ENCODE measurements at places on chromosomes 12 and 14.

DNA sequence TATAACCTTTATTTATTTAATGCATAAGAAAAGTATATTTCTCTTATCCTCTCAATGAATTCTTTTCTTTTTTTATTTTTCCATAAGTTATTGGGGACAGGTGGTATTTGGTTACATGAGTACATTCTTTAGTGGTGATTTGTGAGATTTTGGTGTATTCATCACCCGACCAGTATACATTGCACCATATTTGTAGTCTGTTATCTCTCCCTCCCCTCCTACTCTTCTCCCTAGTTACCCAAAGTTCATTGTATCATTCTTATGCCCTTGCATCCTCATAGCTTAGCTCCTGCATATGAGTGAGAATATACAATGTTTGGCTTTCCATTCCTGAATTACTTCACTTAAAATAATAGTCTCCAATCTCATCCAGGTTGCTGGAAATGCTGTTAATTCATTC, 1900.0 kb upstream of the SEL1L start:
- DNase-seq: no peak
- H3K27me3 ChIP-seq: no peaks in the 10 kb centered on the region
- no peaks in the 10 kb centered on the region for H3K4me1 ChIP-seq
- H3K27ac ChIP-seq: no peak overlapping the region
- no peaks in the 10 kb centered on the region for H3K36me3 ChIP-seq

GRCh38 chr12:75836533-75836932, 195.0 kb downstream of the PHLDA1 start:
- H3K27me3 ChIP-seq: no peaks in the 10 kb centered on the region
- no peak overlapping the region for H3K27ac ChIP-seq
- no peak overlapping the region for H3K4me3 ChIP-seq
- H3K36me3 ChIP-seq: no peaks in the 10 kb centered on the region

DNA sequence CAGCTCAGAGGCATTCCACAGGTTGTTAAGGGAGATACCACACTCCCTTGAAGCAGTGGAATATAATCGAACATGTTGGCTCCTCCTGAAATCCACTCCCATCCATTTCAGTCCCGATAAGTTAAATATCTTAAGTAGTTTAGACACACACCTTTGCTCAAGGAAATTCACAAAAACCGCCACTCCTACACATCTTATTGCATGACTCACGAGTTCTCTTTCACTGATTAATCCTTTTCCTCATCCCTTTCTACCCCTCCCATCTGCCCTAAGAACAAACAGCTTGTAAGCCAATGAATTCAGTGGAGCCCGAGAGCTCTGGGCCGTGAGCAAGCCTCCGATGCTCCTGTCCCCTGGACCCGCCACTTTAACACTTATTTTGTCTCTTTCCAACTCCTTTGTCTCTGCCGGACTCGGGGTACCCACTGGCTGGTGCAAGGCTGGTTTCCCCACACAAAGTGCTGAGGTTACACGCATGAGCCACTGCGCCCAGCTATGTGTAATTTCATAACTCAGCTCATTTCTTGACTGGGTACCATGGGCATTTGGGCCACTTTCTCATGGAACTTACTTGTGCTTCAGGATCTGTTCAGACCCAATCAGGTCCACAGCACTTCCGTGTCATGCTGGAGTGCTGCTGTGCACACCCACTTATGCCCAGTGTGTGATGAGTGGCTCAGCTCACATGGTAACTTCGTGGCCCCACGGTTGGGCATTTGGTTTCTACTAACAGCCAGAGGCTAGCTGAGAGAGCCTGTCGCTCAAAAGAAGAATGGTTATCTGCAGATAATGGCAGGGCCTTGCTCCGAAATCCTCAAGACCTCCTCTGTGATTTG, 171.8 kb upstream of the ALG10B start:
- DNase-seq: no peak
- no peak overlapping the region for H3K27ac ChIP-seq
- H3K4me3 ChIP-seq: no peak overlapping the region
- no peaks in the 10 kb centered on the region for H3K4me1 ChIP-seq

GRCh38 chr14:33026850-33027430, 88.3 kb downstream of the NPAS3 start:
- H3K27ac ChIP-seq: no peak overlapping the region
- H3K4me3 ChIP-seq: no peak overlapping the region
- no peaks in the 10 kb centered on the region for H3K4me1 ChIP-seq
- no peaks in the 10 kb centered on the region for H3K36me3 ChIP-seq
- H3K27me3 ChIP-seq: no peaks in the 10 kb centered on the region

GRCh38 chr14:96503306-96503679, 1.1 kb downstream of the PAPOLA start:
- peaks cover 3% of the 10 kb centered on the region for H3K36me3 ChIP-seq
- DNase-seq: no peak
- peak overlapping the region; percentile 98 for H3K4me3 ChIP-seq
- H3K27me3 ChIP-seq: no peaks in the 10 kb centered on the region

- peak; percentile 85 for DNase-seq
- no peaks in the 10 kb centered on the region for H3K27me3 ChIP-seq
- H3K36me3 ChIP-seq: no peaks in the 10 kb centered on the region
- H3K4me3 ChIP-seq: peak overlapping the region; percentile 68
Measured at GRCh38 chr12:122399592-122400373, 22.7 kb downstream of the CLIP1 start.

GRCh38 chr12:2336409-2336829, 283.6 kb downstream of the CACNA1C start:
- H3K4me1 ChIP-seq: no peaks in the 10 kb centered on the region
- H3K36me3 ChIP-seq: no peaks in the 10 kb centered on the region
- DNase-seq: no peak

DNA sequence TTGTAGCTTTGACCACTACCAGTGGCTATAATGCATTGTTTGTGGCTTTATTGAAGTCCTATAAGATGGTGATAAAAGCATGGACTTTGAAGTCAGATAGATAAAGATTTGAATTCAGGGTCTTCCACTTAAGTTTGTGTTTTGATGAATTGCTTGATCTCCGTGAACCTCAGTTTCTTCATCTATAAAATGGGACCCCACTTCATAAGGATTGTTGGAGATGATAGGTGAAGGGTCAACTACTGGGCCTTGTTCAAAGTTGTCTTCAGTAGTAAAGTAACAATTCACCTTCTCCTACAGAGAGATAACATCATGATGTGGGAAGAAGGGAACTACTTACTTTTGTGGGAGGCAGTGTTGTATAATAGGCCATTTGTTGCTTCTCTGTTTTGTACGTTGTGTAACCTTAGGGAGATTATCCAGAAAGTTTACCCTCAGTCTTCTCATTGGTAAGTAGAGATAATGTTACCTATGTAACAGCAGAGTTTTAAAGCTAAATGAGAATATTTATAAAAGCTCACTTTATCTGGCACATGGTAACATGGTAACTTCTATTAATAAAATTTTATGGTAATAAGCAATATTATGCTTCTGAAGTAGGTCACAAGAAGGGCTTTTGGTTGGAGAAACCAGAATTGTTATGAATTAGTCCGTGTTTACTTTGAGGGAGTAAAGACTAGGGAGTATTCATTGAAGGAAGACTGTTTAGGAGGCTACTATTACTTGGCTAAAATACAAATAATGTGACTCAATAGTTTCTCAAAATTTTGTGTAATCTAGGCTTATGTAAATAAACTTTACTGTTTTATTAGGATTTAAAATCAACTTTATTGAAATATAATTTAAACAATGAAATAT, 15.1 kb downstream of the ADIPOR2 start:
- no peak overlapping the region for H3K4me3 ChIP-seq
- peaks cover 9% of the 10 kb centered on the region for H3K36me3 ChIP-seq
- no peak overlapping the region for H3K27ac ChIP-seq
- H3K4me1 ChIP-seq: no peaks in the 10 kb centered on the region
- no peak for DNase-seq

GRCh38 chr12:95198914-95199313, 18.4 kb downstream of the FGD6 start:
- no peak for DNase-seq
- no peaks in the 10 kb centered on the region for H3K36me3 ChIP-seq
- H3K4me1 ChIP-seq: peaks cover 12% of the 10 kb centered on the region
- H3K27me3 ChIP-seq: no peaks in the 10 kb centered on the region
- peak overlapping the region; percentile 81 for H3K27ac ChIP-seq

GRCh38 chr12:85979641-85980040, 105.5 kb downstream of the NTS start:
- no peaks in the 10 kb centered on the region for H3K4me1 ChIP-seq
- no peaks in the 10 kb centered on the region for H3K36me3 ChIP-seq
- no peaks in the 10 kb centered on the region for H3K27me3 ChIP-seq
- H3K27ac ChIP-seq: no peak overlapping the region
- no peak for DNase-seq
- H3K4me3 ChIP-seq: no peak overlapping the region

DNA sequence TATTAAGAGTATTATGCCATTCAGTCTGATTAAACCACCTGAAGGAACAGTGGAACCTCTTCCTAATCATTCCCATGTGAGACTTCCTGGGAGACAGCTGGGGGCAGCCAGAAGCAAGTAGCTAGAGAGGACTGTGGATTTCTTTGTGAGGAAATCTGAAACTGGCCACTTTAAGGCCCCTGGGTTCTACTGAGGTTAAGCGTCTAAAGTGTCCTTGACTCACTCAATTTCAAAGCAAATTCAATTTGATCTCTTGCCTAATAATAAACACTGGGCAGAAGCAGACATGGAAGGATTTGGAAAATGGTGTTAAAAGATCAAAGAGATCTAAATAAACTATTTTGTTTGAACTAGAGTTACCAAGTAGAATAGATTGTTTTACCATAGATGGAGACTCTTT, 909.9 kb downstream of the NRXN3 start:
- H3K4me1 ChIP-seq: no peaks in the 10 kb centered on the region
- no peaks in the 10 kb centered on the region for H3K27me3 ChIP-seq

DNA sequence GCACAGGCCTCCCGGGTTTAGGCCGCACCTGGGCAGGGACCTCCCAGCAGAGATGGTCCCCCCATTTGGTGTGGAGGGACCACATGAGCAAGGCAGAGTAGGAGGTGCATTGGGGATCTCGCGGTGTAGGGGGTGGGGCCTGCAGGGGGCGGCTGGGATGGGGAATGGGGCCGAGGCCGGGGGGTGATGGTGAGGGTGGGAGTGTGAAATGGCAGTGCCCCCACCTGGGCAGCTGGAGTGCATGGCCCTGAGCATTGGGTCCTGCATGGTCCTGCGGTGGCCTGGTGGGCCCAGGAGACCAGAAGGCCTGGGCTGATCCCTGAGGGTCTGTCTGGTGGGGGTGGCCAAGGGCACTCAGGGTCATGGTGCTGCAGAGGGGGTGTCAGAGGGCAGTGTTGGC, 111.8 kb downstream of the KIF26A start:
- no peaks in the 10 kb centered on the region for H3K36me3 ChIP-seq
- H3K4me3 ChIP-seq: no peak overlapping the region
- no peaks in the 10 kb centered on the region for H3K4me1 ChIP-seq
- H3K27me3 ChIP-seq: no peaks in the 10 kb centered on the region
- DNase-seq: peak; percentile 10
- no peak overlapping the region for H3K27ac ChIP-seq

DNA sequence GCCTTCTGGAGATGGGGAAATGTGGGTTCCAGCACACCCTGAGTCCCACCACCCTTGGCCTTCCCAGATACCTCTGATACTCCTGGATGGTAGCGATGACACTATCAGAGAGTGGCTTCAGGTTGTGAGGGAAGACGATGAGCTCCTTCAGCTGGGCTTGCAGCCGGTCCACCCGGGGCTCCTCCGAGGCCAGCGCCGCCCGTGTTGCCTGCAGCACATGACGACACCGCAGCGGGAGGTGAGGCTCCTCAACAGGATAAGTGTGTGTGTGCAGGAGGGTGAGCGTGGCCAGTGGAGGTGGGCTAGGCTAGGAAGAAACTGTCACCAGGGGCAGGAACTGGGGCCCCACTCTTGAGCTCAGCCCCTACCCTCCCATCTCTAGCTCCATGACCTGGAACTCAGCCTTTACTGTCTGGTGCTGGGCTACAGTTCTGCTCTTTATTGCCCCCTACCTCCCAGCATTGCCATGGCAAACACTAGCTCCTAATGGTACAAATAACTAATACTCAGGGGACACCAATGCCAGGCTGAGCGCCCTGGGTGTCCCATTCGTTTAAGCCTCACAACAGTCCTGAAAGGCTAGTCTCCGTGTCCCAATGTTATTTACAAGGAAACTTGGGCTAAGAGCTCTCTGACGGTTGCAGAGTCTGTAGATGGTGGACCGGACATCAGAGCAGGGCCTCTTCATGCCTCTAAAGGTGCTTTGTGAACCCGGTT, 64.1 kb downstream of the SYNE3 start:
- peak; percentile 66 for DNase-seq
- H3K36me3 ChIP-seq: no peaks in the 10 kb centered on the region
- H3K4me1 ChIP-seq: no peaks in the 10 kb centered on the region
- no peak overlapping the region for H3K4me3 ChIP-seq
- no peak overlapping the region for H3K27ac ChIP-seq

DNA sequence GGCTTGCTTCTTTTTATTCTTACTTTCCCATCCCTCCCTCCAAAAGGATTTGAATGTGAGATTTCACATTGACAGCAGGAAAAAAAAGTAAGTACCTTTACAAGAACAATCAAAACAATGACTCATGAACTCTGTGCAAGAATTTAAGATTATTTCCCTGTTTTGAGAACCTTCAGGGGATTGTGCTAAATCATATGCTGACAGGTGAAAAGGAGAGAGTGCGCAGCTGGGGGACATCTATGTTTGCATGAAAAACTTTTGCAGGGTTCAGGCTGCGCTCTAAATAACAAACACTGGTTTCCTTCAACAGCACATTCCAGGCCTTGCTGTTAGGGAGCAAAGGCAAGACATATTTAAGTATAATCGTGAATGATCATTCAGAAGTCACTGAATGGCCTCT, 27.3 kb downstream of the RERG start:
- H3K36me3 ChIP-seq: no peaks in the 10 kb centered on the region
- no peaks in the 10 kb centered on the region for H3K4me1 ChIP-seq
- H3K27ac ChIP-seq: no peak overlapping the region
- no peak overlapping the region for H3K4me3 ChIP-seq
- no peaks in the 10 kb centered on the region for H3K27me3 ChIP-seq

- H3K4me1 ChIP-seq: no peaks in the 10 kb centered on the region
- no peaks in the 10 kb centered on the region for H3K27me3 ChIP-seq
- no peak overlapping the region for H3K4me3 ChIP-seq
- DNase-seq: no peak
- no peak overlapping the region for H3K27ac ChIP-seq
Measured at GRCh38 chr12:69649529-69649928, 38.8 kb upstream of the LRRC10 start.

DNA sequence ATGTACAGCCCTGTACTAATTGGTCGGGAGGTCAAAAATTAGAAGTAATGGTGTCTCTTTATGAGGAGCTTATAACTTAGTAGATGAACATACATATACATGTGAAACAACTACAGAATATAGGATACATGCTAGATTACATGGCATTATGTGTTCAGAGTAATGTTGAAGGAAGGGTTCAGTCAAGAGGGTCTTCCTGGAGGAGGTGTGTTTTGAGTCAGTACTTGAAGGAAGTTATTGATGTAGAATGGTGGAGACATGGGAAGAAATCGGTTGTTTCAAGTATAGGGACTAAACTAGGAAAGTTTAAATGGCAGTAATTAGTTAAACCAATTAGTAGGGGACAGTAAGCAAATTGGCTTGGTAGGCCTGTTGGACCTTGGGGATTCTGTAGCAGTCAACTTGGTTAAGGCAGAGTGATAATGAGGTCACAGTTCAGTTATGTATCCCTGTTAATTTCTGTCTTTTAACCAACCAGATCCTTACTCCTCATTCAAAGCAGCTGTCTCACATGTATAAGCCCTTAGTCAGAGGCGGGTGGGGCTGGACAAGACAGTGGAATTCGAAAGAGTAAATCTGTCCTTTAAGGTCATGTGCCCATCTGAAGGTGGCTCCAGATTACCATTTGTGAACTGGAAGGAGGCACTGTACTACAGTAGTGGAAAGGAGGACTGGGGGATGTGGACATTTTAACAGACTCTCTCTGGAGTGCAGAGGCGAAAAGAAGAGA, 3.5 kb upstream of the ANKRD52 start:
- no peak overlapping the region for H3K27ac ChIP-seq
- no peak overlapping the region for H3K4me3 ChIP-seq
- DNase-seq: no peak
- no peaks in the 10 kb centered on the region for H3K4me1 ChIP-seq
- H3K36me3 ChIP-seq: 0 out of 2 replicates have a peak, but pooled peaks cover under 1% of the 10 kb centered on the region
